ENCODE measurements at places on chromosomes 4 and X.

DNA sequence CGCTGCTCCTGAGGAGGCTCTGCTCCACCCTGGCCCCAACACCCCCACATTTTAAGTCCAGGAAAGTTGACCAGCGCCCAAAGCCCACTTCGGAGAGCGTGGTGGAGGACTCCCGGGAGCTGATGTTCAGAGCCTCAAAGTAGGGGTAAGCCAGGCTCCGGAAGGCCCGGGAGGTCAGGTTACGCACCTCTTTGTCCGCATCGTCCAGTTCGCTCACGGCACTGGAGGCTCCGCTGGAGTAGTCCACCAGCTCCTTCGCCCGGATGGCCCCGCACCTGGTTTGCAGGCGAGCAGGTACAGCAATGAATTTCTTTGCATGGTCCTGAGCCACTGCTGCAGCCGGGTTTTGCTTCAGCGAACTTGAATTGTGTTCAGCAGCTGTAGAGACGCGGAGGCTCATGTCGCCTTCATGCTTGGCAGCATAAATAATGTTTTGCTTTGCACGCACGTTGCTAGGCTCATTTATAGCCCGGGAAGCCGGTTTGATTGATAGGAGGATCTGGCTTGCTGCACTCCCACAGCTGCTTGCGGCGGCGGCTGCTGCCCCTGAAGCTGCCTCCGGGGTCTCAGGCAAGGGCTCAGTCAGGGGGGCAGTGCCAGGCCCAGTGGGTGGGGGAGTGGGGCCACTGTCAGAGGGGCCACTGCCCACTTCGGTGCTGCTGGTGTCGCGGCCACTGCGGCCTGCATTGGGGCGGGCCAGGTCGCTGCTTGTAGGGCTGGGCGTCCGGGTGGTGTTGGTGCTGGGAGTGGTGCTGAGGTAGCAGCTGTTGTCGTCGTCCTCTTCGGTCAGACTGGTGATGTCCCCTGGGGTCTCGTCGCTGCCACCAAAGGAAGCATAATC is 4.8 kb downstream of the C4orf54 start:
- no peak for DNase-seq

- no peak for DNase-seq
Observed at GRCh38 chrX:99973572-99974226, 436.4 kb downstream of the PCDH19 start.

DNA sequence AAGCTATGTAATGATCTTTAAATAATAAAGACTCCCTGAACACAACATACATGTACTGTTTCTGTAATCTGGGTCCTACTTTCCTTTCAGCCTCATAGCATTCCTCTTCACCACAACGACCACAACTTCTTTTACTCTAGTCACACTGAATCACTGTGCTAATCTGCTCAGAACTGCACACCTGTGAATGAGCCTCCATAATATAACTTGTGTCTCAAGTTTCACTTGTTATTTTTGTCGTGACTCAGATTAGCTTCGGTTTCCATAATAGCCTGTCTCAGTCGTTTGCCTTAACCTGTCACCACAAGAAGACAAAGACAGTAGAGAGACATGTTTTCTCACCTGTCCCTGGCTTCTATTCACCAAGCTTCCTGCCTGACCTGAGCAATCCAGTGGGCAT is 61.8 kb downstream of the MAGED1 start:
- no peak for DNase-seq

- DNase-seq = no peak
Observed at GRCh38 chrX:154824638-154825037, 9.8 kb downstream of the SMIM9 start.

- DNase-seq = no peak
Observed at GRCh38 chr4:115850799-115851509, 737.5 kb upstream of the NDST4 start.

- DNase-seq = no peak
Observed at GRCh38 chr4:53502094-53502493, 89.2 kb downstream of the LNX1 start.

DNA sequence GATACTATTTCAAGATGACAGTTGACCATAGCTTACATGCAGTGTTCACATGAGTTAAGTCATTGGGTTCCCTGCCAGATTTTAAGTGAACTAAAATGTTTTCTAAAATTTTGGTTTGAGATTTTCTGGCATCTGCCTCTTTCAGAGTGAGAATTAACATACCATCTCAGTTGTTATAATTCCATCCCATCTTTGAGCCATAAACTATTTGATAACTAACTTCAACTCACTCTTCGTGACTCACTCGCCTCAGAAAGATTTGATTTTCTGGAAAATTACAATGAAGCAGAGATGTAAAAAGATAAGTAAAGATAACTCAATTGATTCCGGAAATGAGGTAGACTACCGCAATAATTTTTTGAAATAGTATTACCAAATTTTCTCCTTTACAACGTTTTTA is 61.8 kb downstream of the HMGB2 start:
- DNase-seq = no peak

- DNase-seq = no peak
Observed at GRCh38 chr4:108210989-108211835, 42.5 kb upstream of the LEF1 start.

DNA sequence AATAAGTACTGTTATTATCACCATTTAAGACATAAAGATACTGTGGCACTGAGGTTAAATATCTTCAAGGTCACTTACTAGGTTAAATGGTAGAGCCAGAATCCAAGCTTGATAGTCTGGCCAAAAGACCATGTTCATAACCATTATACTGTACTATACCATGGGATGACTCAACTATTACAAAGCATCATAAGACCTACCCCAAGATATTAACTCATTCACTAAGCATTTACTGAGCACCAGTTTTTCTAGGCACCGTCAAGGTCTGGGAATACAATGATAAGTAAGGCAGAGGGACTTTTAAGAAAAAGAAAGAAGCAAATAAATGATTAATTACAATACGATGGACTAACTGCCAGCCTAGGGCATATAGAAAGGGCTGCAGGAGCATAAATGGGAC is 95.5 kb upstream of the KCTD8 start:
- DNase-seq = no peak

All from amygdala (tissue), 56 donors.